Stimulated activated CD8-positive, alpha-beta memory T cell treated with anti-CD3 and anti-CD28 coated beads, Interleukin-2, amount 100 ng/mL, for 1 hour (primary cell): ENCODE measurements at places on chromosomes 7 and 10.

DNA sequence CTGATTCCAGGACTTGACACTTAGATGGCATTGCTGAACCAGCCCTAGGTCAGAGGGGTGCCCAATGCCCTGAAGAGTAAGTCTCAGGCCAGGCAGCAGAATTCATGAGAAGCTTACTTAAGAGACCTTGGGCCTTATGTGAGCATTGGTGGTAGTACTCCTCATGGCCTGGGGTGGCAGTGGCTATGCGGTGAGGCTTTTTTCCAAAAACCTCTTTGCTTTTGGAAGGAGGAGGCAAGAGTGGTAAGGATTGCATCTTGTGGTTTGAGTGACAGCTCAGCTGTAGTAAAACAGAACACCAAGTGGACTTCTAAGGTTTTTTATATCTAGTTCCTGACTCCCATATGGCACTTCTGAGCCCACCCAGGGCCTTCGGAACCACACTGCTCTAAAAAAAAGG, 459.0 kb upstream of the STEAP1 start:
- no peak for DNase-seq

DNA sequence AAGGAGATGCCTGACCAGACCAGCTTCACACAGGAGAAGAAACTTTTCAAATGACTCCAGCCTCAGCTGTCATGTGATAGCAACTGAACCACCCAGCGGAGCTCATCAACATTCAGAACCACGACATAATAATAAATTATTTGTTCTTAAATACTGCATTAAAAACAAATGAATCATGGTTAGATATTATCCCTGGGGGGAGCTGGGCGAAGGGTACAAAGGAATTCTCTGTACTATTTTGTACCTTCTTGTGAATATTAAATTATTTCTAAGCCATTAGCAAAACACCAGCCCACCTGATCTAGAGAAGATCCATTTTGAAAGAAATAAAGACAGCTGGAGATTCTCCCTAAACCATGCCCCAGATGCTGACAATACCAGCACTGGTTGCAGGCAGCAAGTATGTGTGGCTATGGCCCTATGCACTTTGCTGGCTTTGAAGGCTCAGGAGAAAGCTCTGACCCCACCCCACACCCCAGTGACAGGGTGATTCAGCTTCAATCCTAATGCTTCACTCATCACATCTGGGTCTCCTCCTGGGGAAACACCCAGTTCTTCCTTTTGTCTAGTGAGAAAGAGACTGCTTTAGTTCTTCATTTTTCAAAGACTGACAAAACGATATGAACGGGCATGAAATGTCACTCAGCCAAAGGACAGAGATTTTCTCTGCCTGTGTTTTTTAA, 45.5 kb upstream of the NKX2-3 start:
- no peak for DNase-seq

GRCh38 chr7:12139416-12139815, 71.7 kb upstream of the TMEM106B start:
- no peak for DNase-seq

DNA sequence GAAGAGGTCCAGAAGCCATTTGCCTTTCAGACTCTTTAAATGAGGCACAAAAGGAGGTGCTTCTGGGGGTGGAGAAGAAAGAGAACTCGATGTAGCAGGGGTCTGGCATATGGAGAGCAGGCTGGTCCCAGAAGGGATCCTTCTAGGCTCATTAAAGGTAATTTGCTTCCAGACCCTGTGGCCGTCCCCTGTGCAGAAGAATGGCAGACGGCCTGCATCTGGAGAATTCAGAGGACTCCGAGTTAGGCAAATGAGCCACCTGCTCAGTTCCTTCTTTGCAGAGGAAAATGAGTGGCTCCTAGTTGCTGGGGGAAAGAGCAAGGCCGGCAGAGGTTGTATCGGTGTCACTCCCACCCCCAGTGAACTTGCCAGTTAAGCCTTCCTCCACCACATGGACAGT, 73.8 kb upstream of the FAM180A start:
- no peak for DNase-seq

DNA sequence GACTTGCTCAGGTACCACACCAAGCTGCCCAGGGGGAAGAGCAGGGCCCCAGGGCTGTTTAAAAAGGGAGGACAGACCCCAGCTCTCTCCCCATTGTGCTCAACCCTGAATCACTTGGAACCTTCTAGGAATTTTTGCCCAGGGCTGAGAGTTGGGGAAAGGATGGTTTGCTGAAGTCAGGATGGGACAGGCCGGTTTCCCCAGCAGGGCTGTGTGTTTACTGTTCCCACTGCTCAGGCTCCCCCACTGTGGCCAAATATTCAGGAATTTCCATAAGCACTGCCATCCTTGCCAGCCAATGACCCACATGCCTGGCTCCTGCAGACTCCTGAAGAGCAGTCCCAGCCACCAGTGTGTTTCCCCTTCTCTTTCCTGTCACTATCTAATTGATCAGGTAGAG, 120.7 kb downstream of the WDFY4 start:
- no peak for DNase-seq

- DNase-seq, result no peak
Observed at GRCh38 chr10:97456686-97457065, 10.7 kb downstream of the ZDHHC16 start.

GRCh38 chr7:153290066-153290465, 530.5 kb downstream of the ACTR3B start:
- no peak for DNase-seq

GRCh38 chr10:119190954-119191785, 12.6 kb upstream of the PRDX3 start:
- no peak for DNase-seq

- DNase-seq, result no peak
Observed at GRCh38 chr10:44267007-44267406, 117.9 kb downstream of the CXCL12 start.

- no peak for DNase-seq
Observed at GRCh38 chr10:65313406-65313805, 1612.4 kb upstream of the LRRTM3 start.
